ENCODE measurements at places on chromosomes 5 and 9.

DNA sequence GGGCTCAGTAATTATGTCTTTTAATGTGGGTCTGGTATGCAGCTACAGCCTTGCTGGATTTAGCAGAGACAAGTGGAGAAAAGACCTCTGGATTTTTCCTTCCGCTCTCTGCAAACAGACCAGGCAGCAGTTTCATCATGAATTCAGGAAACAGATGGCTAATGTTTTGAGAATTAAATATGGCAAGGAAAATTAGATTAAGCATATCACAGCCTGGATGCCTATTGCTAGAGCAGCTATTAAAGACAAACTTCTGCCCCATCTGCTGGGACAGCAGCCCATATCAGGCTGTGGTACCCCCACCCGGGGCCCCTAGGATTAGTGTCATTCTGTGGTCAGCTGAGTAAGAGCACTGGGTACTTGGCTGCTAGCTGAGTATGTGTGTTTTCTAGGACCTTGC lies 6.2 kb downstream of the SKP2 start:
- DNase-seq: no peak

DNA sequence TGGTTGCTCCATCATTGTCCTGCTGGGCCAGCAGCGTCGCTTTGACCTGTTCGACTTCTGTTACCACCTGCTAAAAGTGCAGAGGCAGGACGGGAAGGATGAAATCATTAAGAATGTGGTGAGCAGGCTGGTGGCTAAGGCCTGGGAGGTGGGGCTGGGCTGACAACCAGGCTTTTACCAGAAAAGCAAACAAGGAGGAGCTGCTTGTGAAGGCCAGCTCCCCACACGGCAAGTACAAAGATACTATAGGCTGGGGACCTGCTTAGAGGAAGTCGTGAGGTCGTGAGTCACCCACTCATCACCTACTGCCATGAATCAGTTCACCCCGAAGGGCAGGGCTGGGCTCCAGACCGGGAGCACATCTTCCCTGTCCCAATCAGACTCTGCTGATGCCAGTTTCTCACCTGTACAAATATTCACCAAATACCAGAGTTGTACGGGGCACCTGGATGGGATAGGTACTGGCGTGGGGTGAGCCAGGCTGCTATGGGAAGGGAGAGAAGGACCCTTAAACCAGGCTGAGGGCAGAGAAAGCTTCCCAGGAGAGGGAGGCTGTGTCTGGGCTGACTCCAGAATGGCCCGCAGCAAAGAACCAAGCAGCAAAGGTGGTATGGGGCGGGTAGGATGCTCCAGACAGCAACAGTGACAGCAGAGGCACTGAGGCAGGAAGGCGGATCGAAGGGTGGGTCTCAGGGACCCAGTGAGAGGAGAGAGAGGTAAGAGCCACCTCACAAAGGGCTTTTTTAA lies 69.3 kb upstream of the NIPAL4 start:
- DNase-seq: no peak

DNA sequence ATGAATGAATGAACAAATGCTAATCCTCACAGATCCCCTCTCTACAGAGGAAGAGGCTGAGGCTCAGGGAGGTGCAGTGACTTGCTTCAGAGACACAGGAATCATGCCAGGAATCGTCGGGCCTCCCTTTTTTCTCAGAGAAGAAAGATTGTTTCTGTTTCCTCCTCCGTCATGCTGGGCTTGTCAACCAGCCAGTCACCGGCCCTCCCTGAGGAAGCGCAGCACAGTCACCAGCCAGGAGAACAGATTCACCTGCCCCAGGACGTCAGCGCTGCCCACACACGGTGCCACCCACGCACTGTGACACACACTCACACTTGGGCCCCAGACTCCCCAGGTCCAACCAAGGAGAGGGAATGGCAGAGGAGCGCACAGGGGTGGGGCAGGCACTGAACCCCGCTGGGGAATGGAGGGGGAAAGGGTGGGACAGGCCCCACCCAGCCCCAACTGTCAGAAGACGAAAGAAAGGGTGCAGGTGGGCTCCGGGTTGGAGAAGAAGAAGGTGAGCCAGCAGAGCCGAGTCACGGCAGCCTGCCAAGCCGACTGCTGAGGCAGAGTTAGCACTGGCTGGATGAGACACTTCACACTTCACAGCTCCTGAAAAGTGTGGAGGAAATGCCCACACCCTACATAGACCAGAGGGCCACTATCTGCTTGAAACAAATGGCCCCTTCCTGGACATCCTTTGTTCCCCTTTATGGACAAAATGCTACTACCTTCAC lies 13.8 kb upstream of the ERGIC1 start:
- DNase-seq: no peak

DNA sequence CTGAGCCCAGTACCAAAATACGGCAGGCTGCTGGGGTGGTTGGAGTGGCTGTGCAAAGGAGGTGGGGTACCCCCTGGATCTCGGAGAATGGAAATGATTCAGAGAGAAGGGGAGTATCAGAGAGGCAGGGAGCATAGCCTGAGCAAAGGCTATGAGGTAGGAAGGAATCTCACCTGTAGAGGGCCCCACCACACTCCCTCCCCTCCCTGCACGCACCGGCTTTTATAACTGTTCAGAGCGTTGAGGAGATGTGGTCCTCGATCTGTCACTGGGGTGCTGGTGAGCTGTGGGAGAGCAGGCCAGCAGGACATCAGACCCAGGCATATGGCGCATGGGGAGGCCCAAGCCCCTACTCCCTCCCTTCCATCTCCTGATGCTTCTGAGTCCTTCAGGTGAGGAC lies 13.2 kb downstream of the PHF19 start:
- no peak for DNase-seq

GRCh38 chr5:35134278-35135030 lies 86.7 kb upstream of the AGXT2 start:
- DNase-seq: no peak
